ENCODE measurements at places on chromosomes 3 and 15.

- DNase-seq: no peak
Measured at GRCh38 chr3:146106986-146107385, 54.0 kb downstream of the PLOD2 start.

GRCh38 chr15:96209285-96209735 is 121.2 kb upstream of the NR2F2 start:
- DNase-seq: no peak

DNA sequence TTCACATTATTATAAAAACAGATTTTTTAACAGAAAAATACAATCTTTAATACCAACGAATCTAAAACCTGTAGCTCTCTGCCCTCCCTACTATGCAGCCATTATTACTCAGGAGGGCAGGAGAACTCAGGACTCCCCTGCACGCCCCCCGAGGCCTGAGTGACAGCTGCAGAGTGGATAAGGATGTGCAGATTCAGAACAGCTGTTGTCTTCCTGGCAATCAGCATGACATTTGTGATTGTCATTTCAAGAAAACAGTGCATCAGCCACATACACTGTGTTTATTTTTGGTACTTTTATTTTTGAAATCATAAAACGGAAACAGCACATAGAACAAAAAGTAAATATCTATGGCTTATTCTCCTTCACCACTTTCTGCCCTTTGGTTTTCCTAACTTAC is 450.8 kb downstream of the OCA2 start:
- no peak for DNase-seq

- no peak for DNase-seq
Measured at GRCh38 chr3:19934098-19934566, at the start of gene EFHB. EFHB (minus strand) TSS chr3:19934217; CDS start chr3:19934018, 199 bp downstream.

DNA sequence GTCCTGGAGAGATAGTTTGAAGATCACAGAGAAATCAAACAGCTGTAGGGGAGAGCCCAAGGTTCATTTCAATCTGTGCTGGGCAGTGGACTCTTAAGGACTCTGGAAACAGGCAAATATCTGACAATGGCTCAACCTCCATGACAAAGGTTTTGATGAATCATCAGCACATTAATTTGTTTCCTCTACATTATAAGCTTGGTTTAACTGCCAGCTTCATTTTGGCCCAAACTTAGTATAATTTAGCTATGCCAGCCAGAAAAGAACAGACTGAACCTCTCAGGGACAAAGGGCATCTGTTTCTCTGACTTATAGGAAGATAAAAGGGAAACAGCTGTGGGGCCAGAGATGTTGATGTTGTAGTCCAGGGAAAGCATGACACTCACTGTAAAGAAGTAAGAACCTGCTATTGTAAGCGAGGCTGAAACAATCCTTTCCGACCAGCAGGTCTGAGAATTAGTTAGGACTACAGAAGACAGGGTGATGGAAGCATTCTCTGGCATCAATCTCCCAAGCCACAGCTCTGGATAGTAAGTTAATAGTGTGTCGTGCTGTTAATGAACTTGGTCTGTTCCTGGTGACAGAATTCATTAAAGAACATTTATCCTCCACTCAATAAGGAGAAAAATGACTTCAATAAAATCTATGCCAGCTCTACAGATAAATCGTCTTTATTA is 110.1 kb downstream of the KCNMB2 start:
- DNase-seq: no peak

DNA sequence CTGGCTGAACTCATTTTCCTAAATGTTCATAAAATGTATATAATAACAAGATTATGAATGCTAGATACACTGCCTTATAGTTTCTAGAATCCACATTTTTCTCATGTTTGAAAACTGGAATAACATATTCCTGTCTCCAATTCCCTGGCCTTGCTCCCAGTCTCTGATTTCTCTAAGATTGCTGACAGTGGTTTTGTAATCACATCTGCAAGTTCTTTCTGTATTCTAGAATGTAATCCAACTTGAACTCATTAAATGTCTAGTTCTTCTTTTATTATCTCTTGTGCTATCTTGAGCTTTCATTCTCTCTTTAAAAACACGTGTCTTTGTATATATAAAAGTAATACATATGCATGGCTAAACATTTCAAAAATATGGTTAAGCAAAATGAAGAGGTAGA is 215.2 kb upstream of the ADAMTS9 start:
- no peak for DNase-seq

Measured in stimulated activated CD8-positive, alpha-beta memory T cell treated with anti-CD3 and anti-CD28 coated beads, Interleukin-15, amount 100 ng/mL, for 24 hours (primary cell).